Fibroblast of mammary gland (primary cell): ENCODE measurements at places on chromosomes 2 and 18.

DNA sequence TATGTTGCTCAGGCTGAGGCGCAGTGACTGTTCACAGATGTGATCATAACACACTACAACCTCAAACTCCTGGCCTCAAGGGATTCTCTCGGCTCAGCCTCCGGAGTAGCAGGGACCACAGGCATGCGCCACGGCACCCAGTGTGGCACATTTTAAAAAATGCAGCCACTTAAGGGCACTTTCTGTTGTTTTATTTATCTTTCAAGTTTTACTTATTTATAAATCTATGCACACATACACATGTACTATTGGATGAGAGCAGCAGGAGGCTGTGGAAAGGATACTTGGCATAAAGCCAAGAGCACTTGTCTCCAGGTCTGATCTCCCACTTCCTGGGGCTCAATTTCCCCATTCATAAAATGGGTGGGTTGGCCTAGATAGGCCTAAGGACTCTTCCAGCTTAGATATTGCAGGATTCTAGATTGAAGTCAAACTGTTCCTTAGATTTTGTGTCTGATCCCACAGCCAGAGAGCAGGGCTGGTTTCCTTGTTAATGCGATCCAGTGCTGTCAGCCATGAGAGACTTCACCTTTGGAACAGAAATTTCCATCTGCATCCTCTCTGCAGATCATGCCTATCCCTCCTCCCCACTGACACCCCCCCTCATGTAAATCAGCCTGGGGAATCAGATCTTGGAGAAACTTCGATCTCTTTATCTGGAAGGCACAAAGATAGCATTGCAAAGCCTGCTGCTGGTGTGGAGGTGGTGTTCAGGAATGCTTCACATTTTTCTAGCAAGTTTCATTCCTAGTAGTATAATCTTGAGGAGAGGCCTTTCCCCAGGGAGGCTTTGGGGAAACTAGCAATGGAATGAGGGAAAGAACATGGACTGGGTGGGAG is 24.7 kb downstream of the PCBP1 start:
- DNase-seq, result peak; percentile 80

- DNase-seq, result no peak
These were observed 90.8 kb upstream of the KCTD1 start for GRCh38 chr18:26639149-26639548.

DNA sequence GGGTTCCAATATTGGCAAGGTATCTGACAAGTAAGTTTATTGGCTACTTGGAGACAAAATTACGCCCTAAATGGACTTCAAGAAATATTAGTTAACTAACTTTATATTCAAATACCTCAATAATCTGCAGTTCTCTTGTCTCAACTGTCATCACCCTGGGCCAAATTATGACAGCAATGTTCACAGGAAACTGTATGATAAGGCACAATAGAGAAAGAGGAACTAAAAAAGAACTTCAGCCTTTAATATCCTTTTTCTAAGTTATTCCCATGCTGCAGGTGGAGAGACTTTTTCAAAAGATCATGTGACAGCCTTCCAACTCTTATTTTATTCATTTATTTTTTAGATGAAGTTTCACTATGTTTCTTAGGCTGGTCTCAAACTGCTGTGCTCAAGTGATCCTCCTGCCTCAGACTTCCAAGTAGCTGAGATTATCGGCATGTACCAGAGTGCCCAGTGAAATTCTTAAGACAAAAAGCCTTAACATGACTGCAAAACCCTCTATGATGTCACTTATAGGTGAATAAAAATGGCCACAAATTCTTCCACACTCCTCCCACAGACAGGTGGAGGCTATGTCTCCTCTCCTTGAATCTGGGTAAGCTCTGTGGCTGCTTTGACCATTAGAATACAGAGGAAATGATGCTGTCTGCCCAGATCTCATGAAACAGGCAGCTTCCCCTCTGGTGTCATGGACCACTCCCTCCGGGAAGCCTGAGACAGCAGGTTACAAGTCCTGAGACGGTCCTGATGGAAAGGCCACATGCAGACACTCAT is 211.0 kb downstream of the TGIF1 start:
- no peak for DNase-seq

DNA sequence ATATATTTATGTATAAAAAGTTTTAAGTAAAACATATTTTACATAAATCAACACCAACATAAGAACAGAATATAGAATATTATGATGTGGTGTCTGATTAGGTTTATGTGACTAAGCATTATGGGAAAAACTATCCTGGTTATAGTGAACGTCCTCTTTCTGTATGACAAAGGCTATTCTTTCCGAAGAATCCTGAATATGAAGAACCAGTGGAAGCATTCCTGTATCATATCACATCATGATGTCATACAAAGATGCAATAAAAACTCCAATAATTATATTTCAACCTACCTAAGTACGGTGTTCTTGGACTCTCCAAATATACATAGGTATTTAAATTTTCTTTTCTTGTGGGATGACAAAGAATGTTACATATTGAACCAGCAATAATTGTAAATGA is 37.5 kb upstream of the HDAC4 start:
- no peak for DNase-seq

GRCh38 chr18:51654488-51655326 is 457.2 kb upstream of the MEX3C start:
- DNase-seq, result no peak

DNA sequence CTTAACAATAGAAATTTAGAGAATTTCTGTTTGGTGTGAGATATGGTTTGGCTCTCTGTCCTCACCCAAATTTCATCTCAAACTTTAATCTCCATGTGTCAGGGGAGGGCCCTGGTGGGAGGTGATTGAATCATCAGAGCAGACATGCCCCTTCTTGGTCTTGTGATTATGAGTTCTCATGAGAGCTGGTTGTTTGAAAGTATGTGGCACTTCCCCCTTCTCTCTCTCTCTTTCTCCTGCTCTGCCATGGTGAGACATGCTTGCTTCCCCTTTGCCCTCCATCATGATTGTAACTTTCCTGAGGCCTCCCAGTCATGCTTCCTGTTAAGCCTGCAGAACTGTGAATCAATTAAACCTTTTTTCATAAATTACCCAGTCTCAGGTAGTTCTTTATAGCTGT is 524.7 kb upstream of the ACVR2A start:
- DNase-seq, result no peak

DNA sequence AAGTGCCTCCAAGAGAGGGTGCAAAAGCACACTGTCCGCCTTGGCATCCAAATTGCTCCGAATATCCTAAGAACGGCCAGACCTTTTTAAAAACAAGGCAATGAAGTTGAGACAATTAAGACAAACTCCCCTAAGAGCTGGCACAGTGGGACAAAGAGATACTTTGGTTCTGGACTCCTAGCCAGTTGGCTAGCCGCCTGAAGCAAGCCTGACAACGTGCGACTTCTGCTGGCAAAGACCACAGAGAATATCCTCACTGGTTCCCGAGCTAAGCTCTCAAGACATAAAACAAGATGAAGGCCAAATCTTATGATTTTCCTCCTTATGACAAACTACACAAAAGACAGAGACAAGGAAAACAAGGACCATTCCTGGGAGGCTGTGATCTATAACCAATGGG is 32.7 kb downstream of the CHRNA1 start:
- no peak for DNase-seq

DNA sequence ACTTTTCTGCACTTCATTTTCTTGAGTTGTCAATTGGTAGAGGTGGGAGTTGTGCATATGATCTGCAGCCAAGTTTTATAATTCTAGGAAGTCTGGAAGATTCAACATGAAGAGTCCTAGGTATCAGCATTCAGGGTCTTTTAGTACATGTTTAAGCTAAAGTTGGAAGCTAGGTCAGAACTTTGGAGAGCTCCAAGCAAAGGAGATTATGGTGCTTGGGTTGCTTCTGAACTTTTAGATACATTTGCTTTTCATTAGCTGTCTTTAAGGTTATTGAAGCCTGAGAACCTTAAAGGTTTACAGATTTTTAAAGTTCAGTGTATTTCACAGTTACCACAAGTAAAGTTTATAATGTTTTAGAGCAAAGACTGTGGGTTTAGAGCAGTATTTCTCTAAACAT is 85.5 kb downstream of the EPC2 start:
- peak; percentile 18 for DNase-seq

- no peak for DNase-seq
These were observed 40.4 kb upstream of the SMAD2 start for GRCh38 chr18:47970664-47971531.
